ENCODE measurements at places on chromosomes 7 and 10.

- no peak for DNase-seq
These were observed 2.0 kb downstream of the CYP26C1 start for GRCh38 chr10:93062514-93063143.

DNA sequence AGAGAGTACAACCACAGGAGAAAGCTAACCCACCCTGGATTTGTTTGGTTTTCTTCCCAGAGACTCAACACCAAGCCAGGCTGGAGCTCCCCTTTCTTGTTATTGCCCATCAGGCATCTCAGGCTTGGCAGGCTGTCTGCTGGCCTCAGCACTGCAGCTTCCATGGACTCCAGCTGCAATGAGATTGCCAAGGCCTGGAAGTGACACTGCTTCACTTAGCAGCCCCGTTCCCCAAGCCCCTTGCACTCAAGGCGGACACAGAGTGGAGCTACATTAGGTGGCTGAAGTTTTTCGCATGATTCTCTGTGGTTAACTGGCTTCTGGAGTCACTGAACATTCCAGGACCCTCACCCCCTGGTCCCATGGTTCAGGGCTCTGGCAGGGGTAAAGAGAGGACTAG is 163.1 kb upstream of the GDF10 start:
- DNase-seq: no peak

DNA sequence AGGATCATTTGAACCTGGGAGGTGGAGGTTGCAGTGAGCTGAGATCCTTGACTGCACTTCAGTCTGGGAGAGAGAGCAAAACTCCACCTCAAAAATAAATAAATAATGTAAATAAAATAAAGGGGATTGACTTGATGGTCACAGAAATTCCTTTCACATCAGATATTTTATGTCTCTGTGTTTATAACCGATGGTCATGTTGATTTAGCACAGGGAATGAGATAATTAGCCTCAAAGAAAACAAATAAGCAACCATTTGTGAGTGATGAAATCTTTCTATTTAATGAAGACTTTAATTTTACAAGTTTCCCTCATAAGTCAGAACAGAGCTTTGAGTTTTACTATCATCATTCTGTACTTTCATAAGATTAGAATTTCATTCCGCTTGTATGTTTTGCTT is 64.8 kb upstream of the NUPR2 start:
- DNase-seq: no peak

- DNase-seq: no peak
These were observed 240.9 kb upstream of the IMMP2L start for GRCh38 chr7:111803015-111803758.

DNA sequence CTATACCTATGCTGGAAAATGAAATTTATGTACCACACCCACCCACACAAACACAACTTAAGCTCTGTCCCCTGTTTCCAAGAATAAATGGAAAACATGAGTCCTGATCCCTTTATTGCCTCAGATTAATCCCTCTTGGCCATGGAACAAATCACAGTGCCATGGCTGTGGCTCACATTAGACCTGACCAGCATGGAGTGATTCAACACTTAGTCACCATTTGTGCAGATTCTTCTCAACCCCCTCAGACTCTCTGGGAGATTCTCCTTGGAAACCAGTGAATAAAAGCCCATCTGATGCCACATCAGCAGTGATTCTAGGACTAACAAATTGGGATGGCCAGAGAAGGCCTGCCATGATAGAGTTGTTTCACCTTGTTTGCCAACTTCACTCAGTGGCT is 204.4 kb upstream of the TMEM72 start:
- no peak for DNase-seq

Data from GF-D8 (cell line).